SK-N-SH (cell line): ENCODE measurements at places on chromosomes 5 and 9. TPM values are rescaled to one million over a fixed set of nuclear protein-coding genes. Genes with fewer than 3 reads are reported as not detected.

The MSMP gene
- polyA plus RNA-seq = 1.2 TPM in 2 replicates

The HAPLN1 gene
- polyA plus RNA-seq = 0.30 and 0.39 TPM in 2 replicates

The IL4 gene
- not detected in 2 replicates for polyA plus RNA-seq

The RAB24 gene
- 101 and 117 TPM in 2 replicates for polyA plus RNA-seq

The MIER3 gene
- polyA plus RNA-seq = 3.8 and 5.9 TPM in 2 replicates

The ARID3C gene
- polyA plus RNA-seq = 0.08 and 0.11 TPM in 2 replicates

The PIK3R1 gene
- 2.0 and 2.7 TPM in 2 replicates for polyA plus RNA-seq

The PCDHGB3 gene
- 0.53 and 0.63 TPM in 2 replicates for polyA plus RNA-seq

The TRIP13 gene
- 21.2 and 24.1 TPM in 2 replicates for polyA plus RNA-seq

The C9orf50 gene
- 0.24 and 0.30 TPM in 2 replicates for polyA plus RNA-seq

The FBP1 gene
- 0.19 TPM in 1 of 2 replicates, not detected in the other for polyA plus RNA-seq

DNA sequence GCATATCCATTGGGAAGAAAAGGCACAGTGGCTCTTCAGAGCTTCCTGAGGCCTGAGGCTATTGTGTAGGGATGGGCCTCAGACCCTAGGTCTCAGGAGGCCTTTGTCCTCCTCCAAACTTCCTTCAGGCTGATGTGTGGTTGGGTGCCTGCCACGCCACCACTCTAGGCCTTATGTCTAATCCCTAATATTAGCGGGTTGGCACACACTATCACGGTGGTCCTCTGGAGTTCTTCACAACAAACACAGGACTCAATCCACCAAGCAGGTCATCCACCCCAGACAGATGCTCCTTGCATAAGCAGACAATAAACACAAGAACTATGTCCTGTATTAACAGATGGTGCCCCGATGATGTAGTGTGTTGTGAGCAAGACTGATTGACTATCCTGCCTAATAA lies 31.0 kb upstream of the FSTL4 start:
- DNase-seq = no peak

- no peak for DNase-seq
Measured at GRCh38 chr5:154384480-154385235, 61.1 kb upstream of the SAP30L start.

DNA sequence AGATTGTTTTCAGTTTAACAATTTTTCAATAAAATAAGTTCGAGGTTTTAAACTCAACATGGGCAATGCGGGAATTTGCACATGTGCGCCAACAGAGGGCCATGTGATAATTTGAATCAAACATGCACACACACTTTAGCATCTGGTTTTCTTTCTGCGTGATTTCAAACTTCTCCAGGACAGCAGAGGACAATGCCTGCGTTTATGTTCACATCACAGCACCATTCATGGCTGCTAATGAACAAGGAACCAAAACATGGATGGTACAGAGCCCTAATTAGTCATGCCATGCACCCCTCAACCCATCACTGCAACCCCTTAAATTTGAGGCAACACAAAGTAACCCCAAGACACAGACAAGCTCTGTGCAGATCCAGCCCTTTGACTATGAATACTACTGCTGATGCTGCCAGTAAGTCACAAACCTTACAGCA lies 2.8 kb downstream of the SHC3 start:
- peak; percentile 73 for DNase-seq

GRCh38 chr5:82525626-82526025 lies 247.5 kb upstream of the RPS23 start:
- DNase-seq = no peak

GRCh38 chr9:38129366-38129765 lies 60.3 kb upstream of the SHB start:
- DNase-seq = no peak

DNA sequence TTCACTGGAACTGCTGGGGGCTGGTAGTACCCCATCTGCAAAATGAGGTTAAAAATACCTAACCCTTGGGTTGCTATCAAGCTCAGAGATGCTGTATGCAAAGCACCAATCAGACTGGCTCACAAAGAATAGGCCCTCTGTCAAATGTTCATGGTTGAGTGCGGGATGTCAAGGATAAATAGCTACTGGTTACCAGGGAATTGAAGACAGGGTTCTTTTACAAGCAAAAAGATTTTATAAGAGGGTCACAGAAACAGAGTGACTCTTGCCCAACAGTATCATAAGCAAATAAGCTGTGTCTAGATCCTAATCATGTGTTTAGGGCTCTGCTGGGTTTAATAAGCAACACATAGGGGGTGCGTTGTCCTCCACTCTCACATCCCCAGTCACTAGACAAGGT lies 11.9 kb downstream of the SYK start:
- no peak for DNase-seq

- DNase-seq = no peak
Measured at GRCh38 chr9:118529210-118529609, 825.0 kb downstream of the TLR4 start.

DNA sequence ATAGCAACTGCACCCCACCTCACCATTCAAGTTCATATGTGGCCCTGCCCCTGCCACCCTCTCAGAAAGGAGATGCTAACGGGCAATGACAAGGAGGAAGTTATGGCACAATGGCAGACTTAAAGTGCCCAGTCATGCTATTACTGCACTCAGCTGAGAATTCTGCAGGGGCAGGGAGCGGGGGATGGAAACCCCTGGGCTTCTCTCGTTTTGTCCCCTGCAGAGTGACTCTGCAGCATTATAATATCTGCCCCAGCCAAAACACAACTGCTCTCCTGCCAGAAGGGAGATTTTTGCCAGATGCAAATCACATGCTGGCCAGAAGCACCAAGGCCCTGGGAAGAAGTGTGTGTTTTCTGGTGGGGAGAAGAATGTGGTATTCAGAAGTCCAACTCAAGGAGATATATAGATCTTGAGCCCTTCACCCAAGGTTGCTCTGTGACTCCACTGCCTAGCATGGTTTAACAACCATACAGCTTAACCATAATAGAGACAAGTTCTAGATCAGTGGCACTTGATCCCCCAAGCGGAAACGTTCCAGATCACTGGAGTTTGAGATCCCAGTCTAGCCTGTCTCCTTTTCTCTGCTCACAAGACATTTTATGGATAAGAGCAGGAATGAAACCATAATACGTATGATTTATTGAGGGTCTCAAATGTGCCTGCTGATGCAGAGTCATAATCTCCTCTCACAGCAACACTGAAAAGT lies 207.0 kb upstream of the MAP3K1 start:
- DNase-seq = no peak

GRCh38 chr9:117462861-117463260 lies 48.0 kb upstream of the ASTN2 start:
- DNase-seq = no peak

GRCh38 chr5:169331292-169331852 lies 30.4 kb upstream of the SLIT3 start:
- no peak for DNase-seq

DNA sequence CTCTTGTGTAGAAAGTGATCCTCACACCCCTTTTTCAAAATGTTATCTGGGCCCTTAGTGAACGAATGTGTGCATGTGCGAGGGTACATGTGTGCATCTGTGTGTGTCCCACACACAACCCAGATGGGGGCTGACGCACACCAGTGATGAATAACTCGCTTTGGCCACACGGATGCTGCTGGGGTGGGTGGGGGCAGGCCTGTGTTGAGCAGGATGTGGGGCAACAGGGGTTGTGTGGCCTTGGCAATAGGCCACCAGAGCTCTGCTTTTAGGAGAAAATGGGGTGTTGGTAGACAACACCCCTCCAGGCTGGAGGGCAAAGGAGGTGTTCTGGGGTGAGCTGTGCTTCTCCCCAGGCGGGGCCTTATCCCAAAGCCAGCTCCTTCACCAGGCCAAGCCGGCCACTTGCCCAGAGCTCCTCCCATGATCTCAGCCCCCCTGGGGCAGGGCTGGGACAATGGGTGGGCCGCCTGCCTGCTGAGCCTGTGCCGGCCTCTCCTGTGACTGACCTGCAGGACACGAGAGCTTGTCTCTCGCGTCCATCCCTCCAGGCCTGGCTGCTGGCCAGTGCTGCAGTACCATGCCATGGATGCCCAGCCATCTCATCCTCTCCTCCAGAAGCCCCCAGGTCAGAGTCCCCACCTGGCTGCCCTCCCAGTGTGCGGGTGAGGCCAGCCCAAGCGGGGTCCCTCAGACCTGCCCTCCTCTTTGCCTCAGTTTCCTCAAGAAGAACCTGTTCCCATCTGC lies 1.7 kb downstream of the DBN1 start:
- DNase-seq = peak; percentile 73

- DNase-seq = no peak
Measured at GRCh38 chr9:22622815-22623214, 176.2 kb downstream of the DMRTA1 start.

DNA sequence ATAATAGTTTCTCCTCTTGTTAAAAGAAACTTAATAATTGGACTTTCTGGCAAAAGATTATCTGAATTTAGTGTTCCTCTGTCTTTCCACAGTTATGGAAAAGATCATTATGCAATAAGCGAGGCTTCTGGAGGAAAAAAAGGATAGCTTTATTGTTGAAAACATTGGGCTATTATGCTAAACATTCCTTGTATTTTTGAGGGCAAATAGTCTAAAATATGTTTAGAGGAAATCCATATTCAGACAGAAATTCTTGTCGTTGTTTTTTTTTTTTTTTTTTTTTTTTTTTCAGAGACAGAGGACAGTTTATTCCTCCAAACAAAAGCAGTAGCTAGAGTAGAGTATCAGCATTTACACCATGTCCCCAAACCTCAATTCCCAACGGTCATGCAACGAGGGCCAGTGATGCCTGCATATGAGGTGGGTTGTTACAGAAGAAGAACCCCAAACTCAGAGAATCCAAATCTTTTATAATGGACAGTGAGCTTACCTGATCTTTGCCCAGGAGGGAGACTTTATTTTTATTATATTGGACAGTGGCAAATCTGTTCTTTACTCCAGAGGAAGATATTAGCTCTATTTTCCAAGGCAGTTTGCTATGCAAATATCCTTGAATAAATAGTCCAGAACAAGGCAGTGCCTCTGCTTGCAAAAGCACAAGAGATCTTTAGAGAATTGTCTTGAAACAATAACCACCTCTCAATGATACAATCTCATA lies 48.4 kb upstream of the CDK5RAP2 start:
- no peak for DNase-seq

DNA sequence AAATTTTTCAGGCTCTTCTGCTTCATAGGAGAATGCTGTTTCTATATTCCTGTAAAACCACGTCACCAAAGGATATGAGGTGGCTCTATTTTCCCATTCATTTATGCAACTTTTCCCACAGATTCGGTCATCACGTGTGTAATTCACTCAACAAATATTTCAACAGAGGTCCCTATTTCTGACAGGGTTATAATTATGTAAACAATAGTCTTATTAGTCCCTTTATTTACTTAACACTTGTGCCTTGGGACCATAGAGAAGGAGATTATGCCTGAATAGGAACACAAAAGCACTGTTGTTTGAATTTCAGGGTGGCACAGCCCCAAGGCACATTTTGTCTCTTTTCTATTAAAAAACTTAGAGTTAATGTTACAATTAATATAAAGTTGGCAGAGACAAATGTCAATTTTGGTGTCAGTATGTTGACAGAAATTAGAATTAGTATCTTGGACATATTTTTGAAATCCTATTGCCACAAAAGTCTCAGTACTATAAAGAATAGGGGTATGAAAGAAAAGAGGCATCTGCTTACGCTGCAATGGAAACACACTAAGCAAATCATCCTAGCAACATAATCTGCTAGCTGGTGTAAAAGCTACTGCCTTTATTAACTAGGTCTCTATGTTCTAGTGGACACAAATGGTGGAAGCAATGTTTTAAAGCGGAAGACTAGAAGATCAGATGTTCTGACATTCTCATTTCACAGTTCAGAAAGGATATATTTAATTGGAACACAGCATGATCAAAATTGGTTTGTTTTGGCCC lies 229.1 kb upstream of the TBCA start:
- DNase-seq = no peak

DNA sequence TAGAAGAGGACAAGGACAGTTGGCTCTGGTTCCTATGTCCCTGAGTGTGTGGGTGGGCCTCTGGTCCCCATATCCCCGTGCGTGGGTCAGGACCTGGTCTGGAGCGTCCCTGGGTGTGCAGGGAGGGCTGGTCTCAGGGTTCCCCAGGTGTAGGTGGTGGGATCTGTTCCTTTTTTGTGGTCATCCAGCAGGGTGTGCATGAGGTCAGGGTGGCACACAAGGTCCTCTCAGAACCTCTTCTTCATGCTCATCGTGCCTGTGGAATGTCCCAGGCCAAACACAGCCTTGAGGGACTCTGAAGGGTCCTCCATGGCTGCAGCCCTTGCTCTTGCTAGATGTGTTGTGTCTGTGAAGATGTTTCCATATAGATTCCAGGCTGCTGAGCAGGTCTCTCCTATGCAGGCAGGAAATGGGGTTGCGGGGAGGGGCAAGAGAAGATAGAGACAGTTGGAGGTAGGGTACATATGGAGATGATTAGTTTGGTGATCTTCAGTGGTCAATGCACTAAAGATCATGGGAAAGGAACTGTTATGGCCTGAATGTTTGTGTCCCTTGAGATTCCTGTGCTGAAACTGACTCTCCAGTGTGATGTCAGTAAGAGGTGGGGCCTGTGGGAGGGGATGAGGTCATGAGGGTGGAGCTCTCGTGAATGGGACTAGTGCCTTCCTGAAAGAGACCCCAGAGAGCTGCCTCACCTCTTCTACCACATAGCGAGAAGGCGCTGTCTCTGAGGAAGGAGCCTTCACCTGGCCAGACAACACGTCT lies 53.1 kb downstream of the NXNL2 start:
- DNase-seq = no peak

- no peak for DNase-seq
Measured at GRCh38 chr9:72037571-72037970, 22.8 kb downstream of the C9orf57 start.

DNA sequence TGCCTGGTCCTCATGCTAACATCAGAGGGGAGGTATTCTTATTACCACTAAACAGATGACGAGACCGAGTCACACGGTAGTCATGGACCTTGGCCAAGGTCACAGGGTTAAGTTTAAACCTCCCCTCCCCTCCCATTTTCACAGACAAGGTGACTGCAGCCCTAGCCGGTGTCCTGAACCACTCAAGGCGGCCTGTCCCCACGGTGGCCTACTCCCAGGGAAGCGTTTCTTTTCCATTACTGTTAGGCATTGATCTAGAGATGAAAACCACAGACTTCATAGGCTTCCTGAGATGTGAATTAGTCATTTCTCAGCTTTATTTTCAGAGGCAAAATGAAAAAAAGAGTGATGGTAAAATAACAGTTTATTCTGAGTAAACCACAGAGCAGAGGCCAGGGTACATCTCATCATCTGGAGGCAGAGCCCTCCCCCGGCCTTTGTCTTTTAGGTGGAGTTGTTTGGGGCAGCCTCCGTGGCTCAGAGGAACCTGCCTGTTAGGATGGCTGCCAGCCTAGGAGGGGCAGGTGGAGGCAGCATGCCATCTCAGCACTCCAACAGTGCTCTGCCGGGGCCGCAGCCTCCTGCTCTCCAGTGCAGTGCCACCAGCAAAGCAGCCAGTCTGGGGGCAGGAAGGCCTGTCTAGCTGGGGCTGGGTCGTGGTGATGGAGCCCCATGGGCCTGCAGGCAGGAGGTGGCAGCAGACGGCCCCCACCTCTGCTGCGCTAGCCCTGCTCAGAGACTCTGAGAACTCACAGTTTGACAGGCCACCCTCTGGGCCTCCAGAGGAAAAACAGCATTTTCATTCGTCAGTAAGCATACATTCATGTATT lies 71.2 kb downstream of the RAPGEF1 start:
- peak; percentile 69 for DNase-seq

- peak; percentile 14 for DNase-seq
Measured at GRCh38 chr5:45038366-45038987, 229.7 kb downstream of the MRPS30 start.

- no peak for DNase-seq
Measured at GRCh38 chr5:36393656-36394428, 92.1 kb upstream of the RANBP3L start.

GRCh38 chr9:110809038-110809595 lies 140.5 kb downstream of the MUSK start:
- no peak for DNase-seq
